Tibial nerve (tissue), 4 donors: ENCODE measurements at places on chromosomes 7 and 10. TPM values are rescaled to one million over a fixed set of nuclear protein-coding genes. Genes with fewer than 3 reads are reported as not detected.

OR2A7 gene
- total RNA-seq = 3.1 TPM

DNA sequence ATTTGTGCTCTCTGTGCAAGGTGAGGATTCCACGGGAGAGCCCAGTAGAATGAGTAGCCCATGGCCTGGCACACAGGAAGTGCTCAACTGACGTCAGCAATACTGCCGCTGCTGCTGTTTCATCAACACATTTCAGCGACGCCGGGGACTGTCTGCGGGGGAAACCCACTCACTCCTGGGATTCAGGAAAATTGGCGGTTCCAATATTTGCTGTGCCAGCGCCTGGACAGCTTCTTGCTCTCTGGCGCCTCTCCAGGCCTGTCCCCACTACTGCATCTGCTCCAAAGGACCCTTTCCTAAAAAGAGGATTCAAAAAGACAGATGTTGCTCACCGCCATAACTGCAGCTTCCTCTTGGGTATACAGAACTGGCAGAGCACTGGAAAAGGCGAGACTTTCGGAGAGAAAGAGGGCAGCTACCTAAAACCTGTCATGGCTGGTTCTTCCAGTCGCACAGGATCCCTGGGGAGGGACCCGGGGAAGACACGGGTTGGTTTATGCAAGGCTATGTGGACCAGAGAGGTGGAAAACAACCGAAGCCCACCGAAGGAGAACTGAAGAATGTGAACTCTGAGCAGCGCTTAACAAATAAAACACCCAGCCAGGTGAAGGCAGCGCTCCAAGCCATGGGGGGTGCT lies 39.7 kb upstream of the ENO4 start:
- no peak overlapping the region for H3K27ac ChIP-seq
- no peak for DNase-seq
- peaks cover 8% of the 10 kb centered on the region for H3K4me1 ChIP-seq
- H3K27me3 ChIP-seq = peaks cover 29% of the 10 kb centered on the region
- no peaks in the 10 kb centered on the region for H3K36me3 ChIP-seq

DNA sequence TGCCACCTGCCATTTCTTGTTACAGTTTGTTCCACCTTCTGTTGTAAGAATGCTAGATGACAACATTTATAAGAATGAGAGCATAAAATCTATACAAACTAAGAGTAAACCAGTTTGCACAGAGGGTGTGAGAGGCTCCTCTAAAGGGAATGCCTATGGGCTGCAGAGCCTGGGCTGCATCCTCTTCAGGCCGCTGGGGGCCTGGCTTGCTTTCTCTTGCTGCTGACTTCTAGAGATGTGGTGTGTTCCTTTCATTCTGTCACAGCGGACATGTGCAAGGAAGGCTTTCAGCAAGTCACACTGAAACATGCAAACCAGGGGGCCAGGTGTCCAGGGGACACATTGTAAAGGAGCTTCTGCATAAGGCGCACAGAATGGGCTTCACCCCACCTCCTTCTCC lies 7.1 kb upstream of the ATP6V1F start:
- H3K27ac ChIP-seq = no peak overlapping the region
- DNase-seq = no peak
- peaks cover 16% of the 10 kb centered on the region for H3K4me1 ChIP-seq
- H3K27me3 ChIP-seq = no peaks in the 10 kb centered on the region

CALML3 gene
- not detected for total RNA-seq

DNA sequence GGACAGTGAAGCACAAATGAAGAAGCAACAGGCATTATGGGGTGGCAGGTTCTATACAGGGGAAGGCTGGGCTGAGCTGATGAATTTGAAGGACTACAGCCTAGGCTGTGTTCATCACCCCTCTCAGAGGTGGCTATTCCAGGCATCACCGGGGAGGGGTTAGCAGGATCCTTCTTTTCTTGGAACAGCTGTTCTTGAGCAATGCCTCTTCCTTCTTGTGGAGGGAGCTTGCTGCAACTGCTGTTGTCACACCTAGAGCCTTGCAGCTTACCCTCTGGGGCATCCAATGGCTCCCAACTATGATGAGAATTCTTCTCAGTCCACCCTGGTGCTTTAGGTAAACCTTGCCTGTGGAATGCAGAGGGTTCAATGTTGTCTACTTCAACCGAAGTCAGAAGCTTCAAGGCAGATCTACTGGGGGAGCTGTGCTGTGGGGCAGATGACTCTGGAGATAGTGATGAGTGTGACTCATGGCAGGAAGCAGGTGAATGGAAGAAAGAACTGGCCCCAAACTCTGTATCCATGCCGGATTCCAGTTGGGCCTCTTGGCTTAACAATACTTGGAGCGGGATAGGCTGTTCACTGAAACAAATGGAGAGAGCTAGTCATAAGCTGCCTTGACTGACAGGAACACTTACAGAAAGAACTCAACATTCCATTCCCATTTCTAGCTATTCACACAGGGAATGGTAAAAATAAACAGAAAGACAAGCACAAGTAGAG lies 21.5 kb upstream of the PPP3CB start:
- H3K4me3 ChIP-seq = no peak overlapping the region
- H3K4me1 ChIP-seq = no peaks in the 10 kb centered on the region
- no peaks in the 10 kb centered on the region for H3K27me3 ChIP-seq
- H3K36me3 ChIP-seq = peaks cover 3% of the 10 kb centered on the region
- H3K27ac ChIP-seq = no peak overlapping the region
